ENCODE measurements at places on chromosomes 2 and 18. TPM values are rescaled to one million over a fixed set of nuclear protein-coding genes. Genes with fewer than 3 reads are reported as not detected.
A peak's percentile ranks its signal among the peaks of the same experiment; 100 is the strongest.

SP110 gene
- 42.8 TPM for polyA plus RNA-seq

CTDP1 gene
- polyA plus RNA-seq = 26.4 TPM

HOXD4 gene
- 1.0 TPM for polyA plus RNA-seq

GPR35 gene
- 21.8 TPM for polyA plus RNA-seq

FTCDNL1 gene
- polyA plus RNA-seq = 2.2 TPM

CPO gene
- 0.27 TPM for polyA plus RNA-seq

MC4R gene
- 0.30 TPM for polyA plus RNA-seq

RNU2-63P gene
- not detected for polyA plus RNA-seq

DNA sequence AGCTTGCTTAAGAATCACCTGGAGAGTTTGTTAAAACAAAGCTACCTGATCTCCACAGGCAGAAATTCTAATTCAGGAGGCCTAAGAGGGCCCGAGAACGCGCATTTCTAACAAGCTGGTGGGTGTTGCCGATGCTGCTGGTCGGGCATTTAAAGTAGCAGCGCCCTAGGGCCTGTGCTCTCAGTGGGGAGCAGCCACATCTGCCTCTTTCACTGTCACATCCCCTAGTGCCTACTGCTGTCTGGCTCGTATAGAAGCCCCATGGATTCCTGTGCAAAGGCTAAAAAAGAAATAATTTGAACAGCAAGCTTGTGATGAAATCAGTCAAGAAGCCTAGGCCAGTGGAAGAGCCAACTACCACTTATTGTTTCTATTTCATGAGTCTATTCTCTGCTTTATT lies 126.7 kb upstream of the SMIM21 start:
- H3K36me3 ChIP-seq = no peaks in the 10 kb centered on the region
- H3K27me3 ChIP-seq = no peaks in the 10 kb centered on the region
- H3K27ac ChIP-seq = no peak overlapping the region

DNA sequence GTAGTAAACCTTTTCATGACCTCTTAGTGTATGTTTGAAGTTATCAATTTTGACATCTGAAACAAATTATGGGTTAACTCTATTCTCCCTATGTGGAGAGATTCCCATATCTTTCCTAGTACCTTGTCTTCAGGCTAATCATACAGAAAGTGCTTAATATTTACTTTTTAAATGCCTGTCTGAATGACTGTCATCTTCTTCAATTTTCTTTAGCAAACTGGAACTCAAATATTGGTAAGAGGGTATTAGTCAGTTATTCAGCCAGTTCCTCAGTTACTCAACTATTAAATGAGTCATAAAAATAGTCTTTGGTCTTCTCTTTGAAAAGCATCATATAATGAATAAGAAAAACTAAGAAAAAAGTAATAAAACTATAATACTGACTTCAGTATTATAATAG lies 1038.0 kb upstream of the PIK3C3 start:
- no peak overlapping the region for H3K4me3 ChIP-seq
- DNase-seq = no peak
- H3K27me3 ChIP-seq = no peaks in the 10 kb centered on the region
- H3K4me1 ChIP-seq = no peaks in the 10 kb centered on the region
- no peaks in the 10 kb centered on the region for H3K36me3 ChIP-seq
- H3K27ac ChIP-seq = no peak overlapping the region

- no peak for DNase-seq
- H3K4me3 ChIP-seq = no peak overlapping the region
Measured at GRCh38 chr2:29073933-29074332, 390 bp downstream of the PCARE start.

GRCh38 chr2:189178054-189178453 lies 1.5 kb downstream of the COL5A2 start:
- no peaks in the 10 kb centered on the region for H3K36me3 ChIP-seq
- no peak overlapping the region for H3K4me3 ChIP-seq
- no peak for DNase-seq
- no peaks in the 10 kb centered on the region for H3K4me1 ChIP-seq
- no peak overlapping the region for H3K27ac ChIP-seq

- H3K27me3 ChIP-seq = no peaks in the 10 kb centered on the region
- H3K4me3 ChIP-seq = no peak overlapping the region
- DNase-seq = no peak
- H3K4me1 ChIP-seq = no peaks in the 10 kb centered on the region
- H3K27ac ChIP-seq = no peak overlapping the region
- no peaks in the 10 kb centered on the region for H3K36me3 ChIP-seq
Measured at GRCh38 chr18:5415665-5416064, 120.1 kb upstream of the ZBTB14 start.

- DNase-seq = no peak
- no peak overlapping the region for H3K27ac ChIP-seq
- H3K36me3 ChIP-seq = no peaks in the 10 kb centered on the region
- peaks cover 3% of the 10 kb centered on the region for H3K4me1 ChIP-seq
- H3K27me3 ChIP-seq = no peaks in the 10 kb centered on the region
- H3K4me3 ChIP-seq = no peak overlapping the region
Measured at GRCh38 chr2:105919826-105920225, 175.1 kb downstream of the NCK2 start.

DNA sequence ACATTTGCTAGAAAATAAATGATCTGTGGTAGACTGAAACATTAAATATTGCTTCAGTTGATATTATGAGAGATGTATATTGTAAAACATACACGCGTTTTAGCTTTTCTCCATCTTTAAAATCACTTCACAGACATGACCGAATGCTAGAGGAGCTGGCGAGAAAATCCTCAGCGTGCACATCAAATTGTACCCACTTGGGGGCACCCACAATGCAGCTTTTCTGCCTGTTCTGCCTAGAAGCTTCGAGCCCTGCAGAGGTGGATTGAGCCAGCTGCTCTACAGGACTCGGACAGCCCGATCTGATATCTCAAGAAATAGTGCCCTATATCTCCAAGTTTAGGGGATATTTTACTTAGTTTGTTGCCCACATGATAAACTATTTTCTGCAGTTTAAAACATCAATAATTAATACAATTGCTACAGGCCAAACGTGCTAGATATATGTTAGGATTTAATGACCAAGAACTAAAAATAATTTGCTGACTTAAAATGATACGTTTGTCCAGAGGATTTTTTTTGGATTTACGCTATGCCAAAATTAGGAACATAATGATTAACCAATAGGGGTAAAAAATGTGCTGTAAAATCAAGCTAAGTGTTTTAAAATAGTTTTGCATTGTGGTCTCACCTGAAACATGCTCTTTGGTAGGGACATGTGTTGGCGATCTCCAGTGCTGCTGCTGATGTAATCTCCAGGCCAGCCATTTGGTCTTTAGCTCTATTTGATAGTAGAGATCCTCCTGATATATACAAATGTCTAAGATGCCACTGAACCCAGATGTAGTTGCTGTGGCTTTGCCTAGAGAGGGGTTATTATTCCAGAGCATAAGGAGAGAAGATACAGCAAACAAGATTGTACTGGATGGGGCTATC lies 22.3 kb upstream of the ATP5MC3 start:
- H3K27me3 ChIP-seq = no peaks in the 10 kb centered on the region
- no peak overlapping the region for H3K4me3 ChIP-seq
- DNase-seq = peak; percentile 38
- no peak overlapping the region for H3K27ac ChIP-seq
- H3K36me3 ChIP-seq = no peaks in the 10 kb centered on the region

Measured in thymus (tissue), 14 donors.